ENCODE measurements at places on chromosomes 11 and 22.

DNA sequence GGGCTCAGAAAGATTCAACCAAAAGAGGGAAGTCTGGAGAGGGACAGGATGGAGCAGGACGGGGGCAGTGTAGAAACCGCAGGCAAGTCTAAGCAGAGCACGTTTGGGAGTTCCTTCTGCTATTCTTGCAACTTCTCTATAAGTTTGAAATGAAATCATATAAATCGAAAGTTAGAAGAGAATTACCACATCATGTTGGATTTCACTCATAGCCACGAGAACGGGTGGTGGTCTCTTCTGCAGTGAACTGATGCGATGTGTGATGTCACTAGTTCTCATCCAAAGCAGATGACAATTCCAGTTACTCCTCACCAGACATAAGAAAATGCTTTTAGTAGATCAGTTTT lies 36.0 kb downstream of the KCNQ1 start:
- DNase-seq, result no peak

- DNase-seq, result no peak
Observed at GRCh38 chr11:122931510-122931909, 49.0 kb downstream of the JHY start.

GRCh38 chr11:128279866-128280265 lies 307.5 kb downstream of the ETS1 start:
- DNase-seq, result no peak

- DNase-seq, result no peak
Observed at GRCh38 chr11:75402002-75402773, 2.9 kb downstream of the RPS3 start.

- no peak for DNase-seq
Observed at GRCh38 chr22:41308544-41308947, 7.2 kb downstream of the ZC3H7B start.

DNA sequence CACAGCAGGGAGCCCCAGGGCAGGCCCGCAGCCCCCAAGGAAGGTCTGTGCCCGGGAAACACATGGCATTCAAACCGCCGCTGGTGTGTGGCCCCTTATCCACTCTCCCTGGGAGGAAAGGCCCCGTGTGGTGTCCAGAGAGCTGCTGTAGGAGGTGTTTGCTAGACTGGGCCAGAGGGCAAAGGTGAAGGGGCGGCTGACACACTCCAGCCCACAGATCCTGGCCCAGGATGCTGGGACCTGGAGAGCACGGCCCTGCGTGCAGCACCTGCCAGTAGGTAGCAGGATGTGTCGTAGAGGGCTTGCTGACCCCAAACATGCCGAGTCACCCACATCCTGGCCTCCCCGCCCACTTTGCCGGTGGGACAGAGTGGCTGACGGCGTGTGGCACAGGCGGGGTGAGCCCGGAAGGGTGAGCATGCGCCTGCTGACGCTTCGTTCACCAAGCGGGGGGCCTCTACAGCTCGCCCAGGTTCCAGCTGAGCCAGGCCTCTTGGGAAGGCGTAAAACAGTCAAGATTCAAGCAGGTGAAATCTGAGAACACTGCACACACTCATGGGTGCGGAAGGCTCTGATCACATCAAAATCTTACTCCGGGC lies 11.0 kb downstream of the OSBPL5 start:
- no peak for DNase-seq

- DNase-seq, result no peak
Observed at GRCh38 chr11:66915046-66915832, 42.9 kb downstream of the PC start.

- DNase-seq, result no peak
Observed at GRCh38 chr11:116172156-116172555, 600.6 kb downstream of the BUD13 start.
